Aorta (tissue), 5 donors: ENCODE measurements at places on chromosomes 6 and 20. TPM values are rescaled to one million over a fixed set of nuclear protein-coding genes. Genes with fewer than 3 reads are reported as not detected.

TSBP1 gene
- polyA plus RNA-seq = not detected

ALDH8A1 gene
- polyA plus RNA-seq = 0.75 TPM

APCDD1L gene
- 2.4 TPM for polyA plus RNA-seq

GSTA3 gene
- not detected for polyA plus RNA-seq

SLC4A11 gene
- polyA plus RNA-seq = 0.23 TPM

HMGCLL1 gene
- polyA plus RNA-seq = 0.50 TPM

SLC22A7 gene
- not detected for polyA plus RNA-seq

BPIFA1 gene
- not detected for polyA plus RNA-seq

PROCR gene
- polyA plus RNA-seq = 80.5 TPM

RWDD2A gene
- 3.9 TPM for polyA plus RNA-seq

ZSCAN9 gene
- polyA plus RNA-seq = 14.0 TPM

NANP gene
- 1.9 TPM for polyA plus RNA-seq

TINAG gene
- 0.38 TPM for polyA plus RNA-seq

NR2E1 gene
- polyA plus RNA-seq = not detected

TRIM10 gene
- polyA plus RNA-seq = not detected

KHDC1 gene
- 3.6 TPM for polyA plus RNA-seq

HLA-DPB1 gene
- polyA plus RNA-seq = 113 TPM
